ENCODE measurements at places on chromosomes 16 and 17.

GRCh38 chr17:27526604-27527002, 70.4 kb downstream of the KSR1 start:
- peak; percentile 63 for DNase-seq

- no peak for DNase-seq
Measured at GRCh38 chr16:27127308-27127707, 60.6 kb downstream of the C16orf82 start.

GRCh38 chr17:62852195-62852594, 44.1 kb upstream of the MARCHF10 start:
- DNase-seq, result no peak

- peak; percentile 83 for DNase-seq
Measured at GRCh38 chr17:50831471-50831928, 3.9 kb upstream of the WFIKKN2 start.

DNA sequence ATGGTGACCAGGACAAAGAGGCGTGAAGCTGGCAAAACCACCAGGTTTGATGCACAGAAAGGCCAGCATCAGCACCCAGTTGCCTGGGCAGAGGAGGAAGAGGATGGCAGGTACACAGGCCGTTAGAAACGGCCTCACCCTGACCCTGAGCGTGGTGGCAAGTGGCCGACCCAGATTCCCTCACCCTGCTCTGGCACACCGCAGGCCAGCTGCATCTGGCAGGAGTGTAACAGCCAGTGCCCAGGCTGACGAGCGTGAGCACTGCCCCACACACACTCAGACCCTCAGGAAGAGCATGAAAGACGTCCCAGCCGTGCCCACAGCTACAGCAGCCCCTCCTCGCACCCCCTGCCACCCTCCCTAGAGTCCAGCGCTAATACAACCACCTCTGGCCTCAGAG, 82.0 kb downstream of the ANKRD11 start:
- DNase-seq, result no peak

GRCh38 chr17:44322236-44322895, 2.3 kb downstream of the SLC25A39 start:
- DNase-seq, result no peak

GRCh38 chr17:76397687-76398522, 13.5 kb downstream of the SPHK1 start:
- DNase-seq, result peak; percentile 96

DNA sequence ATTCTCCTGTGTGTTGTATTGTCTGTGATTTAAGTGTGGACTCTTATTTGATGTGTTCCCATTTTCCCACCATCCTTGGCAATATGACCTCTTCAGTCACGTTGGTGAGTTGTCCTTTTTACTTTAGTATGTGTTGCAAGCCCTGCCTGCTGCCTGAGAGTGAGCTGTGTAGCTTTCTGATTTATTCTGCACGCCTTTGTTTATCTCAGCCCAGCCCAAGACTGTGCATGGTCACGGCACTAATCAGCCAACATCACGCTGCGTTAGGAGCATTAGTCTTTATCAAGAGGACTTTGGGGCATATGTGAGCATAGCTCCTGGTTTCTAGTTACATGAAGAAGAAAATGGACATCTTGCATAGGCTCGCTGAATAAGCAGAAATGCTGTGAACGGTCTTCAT, 6.0 kb downstream of the TOM1L1 start:
- DNase-seq, result peak; percentile 49

GRCh38 chr16:64453646-64454045, 668.2 kb downstream of the CDH11 start:
- DNase-seq, result no peak

Measured in tongue (tissue), 3 donors.